Kidney tubule cell (primary cell): ENCODE measurements at places on chromosomes 2 and 18.

GRCh38 chr2:195534971-195535370, 122.1 kb upstream of the SLC39A10 start:
- DNase-seq = no peak

DNA sequence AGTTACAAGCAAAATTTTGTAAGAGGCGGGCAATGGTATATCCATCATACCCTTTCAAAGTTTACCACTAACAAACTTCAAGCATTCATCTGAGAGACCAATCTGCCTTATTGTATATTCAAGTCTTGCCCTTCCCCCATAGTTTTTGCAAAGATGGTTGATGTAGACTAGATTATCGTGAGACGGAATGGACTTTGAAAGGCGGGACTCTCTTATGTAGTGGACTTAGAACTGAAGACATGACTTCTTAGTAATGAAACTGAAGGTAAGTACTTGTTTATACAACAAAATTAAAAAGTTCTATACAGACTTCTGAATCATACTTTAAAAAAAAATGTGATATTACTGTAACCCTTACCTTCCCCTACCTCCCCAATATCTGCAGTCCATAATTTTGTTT, 10.4 kb downstream of the AP1S3 start:
- no peak for DNase-seq

- no peak for DNase-seq
Measured at GRCh38 chr2:74457129-74457548, 1.1 kb upstream of the WBP1 start.

GRCh38 chr18:13191779-13192178, 26.8 kb upstream of the LDLRAD4 start:
- DNase-seq = peak; percentile 32

DNA sequence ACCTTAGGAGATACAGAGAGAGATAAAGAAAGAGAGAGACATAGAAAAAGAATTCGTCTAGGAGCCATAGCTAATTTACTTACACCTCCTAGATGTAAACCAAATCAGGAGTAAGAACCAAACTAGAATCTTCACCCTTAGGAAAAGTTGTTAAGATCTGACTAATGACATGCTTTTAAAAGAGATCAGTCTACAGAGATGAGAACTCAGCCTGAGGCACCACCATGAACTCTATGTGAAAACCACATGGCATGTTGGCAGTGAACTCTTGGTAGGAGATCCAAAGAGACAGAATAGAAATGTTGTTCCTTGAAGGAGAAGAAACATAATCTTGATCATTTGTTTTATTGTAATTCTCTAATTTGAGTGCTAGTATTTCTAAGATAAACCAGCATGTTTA, 585.4 kb upstream of the ID2 start:
- DNase-seq = no peak

GRCh38 chr2:147844697-147845410, at the start of gene ACVR2A:
ACVR2A (plus strand) TSS chr2:147845029; CDS start chr2:147845153, 124 bp downstream.
- peak; percentile 49 for DNase-seq

GRCh38 chr2:44545005-44545404, 183.3 kb downstream of the CAMKMT start:
- DNase-seq = no peak

DNA sequence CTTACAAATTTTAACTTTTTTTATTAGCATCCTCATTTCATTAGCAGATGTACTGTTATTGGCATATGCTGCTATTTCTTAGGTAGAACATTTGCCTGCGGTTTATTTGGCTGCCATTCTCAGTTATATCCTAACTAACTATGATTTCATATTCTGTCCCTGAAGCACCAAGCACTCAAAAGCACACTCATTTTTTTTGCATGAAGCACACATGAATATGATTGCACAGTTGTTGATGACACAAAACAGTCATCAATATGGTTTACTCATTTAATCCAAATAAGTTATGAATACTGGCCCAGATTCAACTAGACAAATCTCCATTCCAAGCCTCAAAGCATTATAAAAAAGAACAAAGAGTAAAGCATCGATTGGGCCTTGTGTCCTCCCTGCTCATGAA, 129.4 kb upstream of the CNTNAP5 start:
- no peak for DNase-seq

- DNase-seq = no peak
Measured at GRCh38 chr2:189318761-189319160, 122.5 kb upstream of the WDR75 start.

GRCh38 chr2:86396291-86396785, 44.8 kb upstream of the KDM3A start:
- DNase-seq = peak; percentile 61

DNA sequence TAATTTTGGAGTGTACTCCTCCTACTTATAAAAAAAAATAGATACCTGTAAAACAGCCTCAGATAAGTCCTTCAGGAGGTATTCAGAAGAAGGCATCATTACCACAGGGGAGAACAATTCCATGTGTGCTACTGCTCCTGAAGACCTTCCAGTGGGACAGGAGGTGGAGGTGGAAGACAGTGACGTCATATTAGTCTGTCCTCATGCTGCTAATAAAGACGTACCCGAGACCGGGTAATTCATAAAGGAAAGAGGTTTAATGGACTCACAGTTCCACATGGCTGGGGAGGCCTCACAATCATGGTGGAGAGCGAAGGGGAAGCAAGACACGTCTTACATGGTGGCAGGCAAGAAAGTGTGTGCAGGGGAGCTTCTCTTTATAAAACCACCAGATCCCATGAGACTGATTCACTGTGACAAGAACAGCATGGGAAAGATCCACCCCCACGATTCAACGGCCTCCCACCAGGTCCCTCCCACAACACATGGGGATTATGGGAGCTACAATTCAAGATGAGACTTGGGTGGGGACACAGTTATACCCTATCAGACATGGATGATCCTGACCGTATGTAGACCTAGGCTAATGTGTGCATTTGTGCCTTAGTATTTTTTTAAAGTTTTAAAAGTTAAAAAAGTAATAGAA, 98.4 kb downstream of the NDUFA10 start:
- DNase-seq = no peak

- DNase-seq = no peak
Measured at GRCh38 chr18:64936671-64937070, 787.8 kb upstream of the LINC00305 start.

GRCh38 chr2:624551-625347, 52.5 kb downstream of the TMEM18 start:
- no peak for DNase-seq

- no peak for DNase-seq
Measured at GRCh38 chr2:118094503-118094902, 6.2 kb downstream of the INSIG2 start.

- no peak for DNase-seq
Measured at GRCh38 chr2:6164986-6165747, 473.0 kb downstream of the SOX11 start.

DNA sequence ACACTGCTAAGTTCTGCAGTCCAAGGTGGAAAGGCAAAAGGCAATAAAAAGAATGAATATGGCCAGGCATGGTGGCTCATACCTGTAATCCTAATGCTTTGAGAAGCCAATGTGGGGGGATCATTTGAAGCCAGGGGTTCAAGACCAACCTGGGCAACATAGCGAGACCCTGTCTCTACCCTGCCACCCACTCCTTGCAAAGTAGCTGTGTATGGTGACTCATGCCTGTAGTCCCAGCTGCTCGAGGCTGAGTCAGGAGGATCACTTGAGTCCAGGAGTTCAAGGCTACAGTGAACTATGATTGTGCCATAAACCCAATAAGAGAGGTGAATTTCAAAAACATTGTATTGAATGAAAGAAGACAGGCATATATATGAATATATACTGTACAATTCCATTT, 2.4 kb downstream of the MYL12B start:
- peak; percentile 54 for DNase-seq

DNA sequence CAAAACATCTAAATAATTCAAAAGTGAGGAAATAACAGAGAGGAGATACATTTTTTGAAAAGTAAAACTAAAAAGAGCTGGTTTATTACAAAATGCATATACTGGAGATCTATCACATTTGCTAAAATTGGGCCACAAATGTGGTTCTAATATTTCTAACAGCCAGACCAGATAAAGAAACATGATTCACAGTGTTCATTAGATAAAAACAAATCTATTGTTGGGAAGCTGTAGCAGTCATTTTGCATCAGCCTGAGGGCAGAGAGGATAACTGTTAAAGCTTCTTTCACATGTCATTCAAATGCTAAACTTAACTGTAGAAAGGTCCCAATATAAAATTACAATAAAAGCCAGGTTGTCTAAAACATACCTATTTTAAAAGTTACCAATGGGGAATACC, 148.3 kb downstream of the GULP1 start:
- no peak for DNase-seq

GRCh38 chr2:233133239-233133638, 73.1 kb downstream of the INPP5D start:
- DNase-seq = no peak

DNA sequence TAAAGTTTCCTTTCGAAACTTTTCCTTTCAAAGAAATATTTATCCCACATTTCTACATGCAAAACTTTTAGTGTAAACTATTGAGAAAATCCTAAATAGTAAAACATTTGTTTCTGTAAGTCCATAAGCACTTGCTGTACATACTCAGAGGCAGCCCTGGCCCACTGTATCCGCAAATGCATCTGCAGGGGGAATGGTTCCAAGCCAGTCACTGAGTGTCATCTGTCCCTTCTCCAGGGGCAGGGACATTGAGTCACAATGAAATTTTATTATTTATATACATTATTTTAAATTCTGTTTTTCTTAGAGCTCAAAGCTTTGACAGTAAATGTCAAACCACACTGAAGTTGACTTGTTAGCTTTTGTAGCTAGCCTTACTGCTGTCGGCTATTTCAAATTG, 367.2 kb downstream of the MTX2 start:
- DNase-seq = no peak

- peak; percentile 35 for DNase-seq
Measured at GRCh38 chr18:38545071-38545470, 979.5 kb upstream of the CELF4 start.

- DNase-seq = no peak
Measured at GRCh38 chr2:149564097-149564496, 23.5 kb downstream of the MMADHC start.

GRCh38 chr2:176158855-176159662, 2.0 kb downstream of the HOXD3 start:
- peak; percentile 50 for DNase-seq

DNA sequence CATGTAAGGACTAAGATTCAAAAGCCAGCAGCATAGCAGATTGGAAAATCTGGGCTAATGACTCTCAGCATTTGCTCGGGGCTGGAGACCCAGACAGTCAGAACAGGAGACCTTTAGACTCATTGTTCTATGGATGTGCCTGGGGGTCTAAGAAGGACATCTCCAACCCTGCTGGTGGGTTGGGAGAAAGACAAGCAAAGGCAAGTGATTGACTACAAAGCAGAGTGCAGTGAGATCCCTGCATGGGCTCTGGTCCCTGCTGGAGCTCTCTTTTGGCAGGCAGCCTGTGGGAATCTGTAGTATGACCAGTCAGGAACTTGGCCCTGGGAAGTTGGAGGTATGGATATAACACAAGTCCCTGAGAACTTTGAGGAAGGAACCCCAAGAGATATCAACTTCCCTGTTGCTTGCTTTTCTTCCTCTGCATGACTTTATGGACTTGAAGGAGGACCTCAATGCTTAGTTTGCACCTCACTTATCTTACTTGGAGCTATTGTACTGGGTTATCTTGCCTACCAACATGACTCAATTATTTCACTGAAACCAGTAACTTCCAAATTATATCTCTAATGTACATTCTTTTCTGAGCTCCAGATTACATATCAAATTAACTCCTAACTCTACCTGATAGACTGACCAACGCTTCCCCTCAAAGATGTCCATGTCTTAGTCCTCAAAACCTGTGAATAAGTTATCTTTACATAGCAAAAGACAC, 236.0 kb downstream of the CYRIA start:
- DNase-seq = no peak

GRCh38 chr2:159953136-159953823, 109.1 kb downstream of the PLA2R1 start:
- DNase-seq = no peak

DNA sequence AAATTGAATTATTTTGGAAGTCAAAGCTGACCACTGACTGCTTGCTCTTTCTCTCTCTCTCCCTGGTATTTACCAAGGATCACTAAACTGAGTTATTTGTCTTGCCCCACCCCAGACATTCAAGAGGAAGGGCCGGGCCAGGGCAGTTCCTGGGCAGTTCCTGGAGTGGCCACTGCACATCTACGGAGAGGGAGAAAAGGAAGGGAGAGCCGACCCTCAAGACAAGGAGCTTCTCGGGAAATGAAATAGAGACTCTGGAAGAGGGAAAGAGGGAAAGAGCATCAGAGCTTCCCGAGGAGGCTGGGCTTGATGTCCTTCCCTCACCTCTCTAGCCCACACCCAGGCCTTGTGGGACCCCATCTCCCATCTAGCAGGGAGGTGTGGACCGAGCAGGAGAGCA, 83.1 kb downstream of the SEPTIN10 start:
- no peak for DNase-seq

DNA sequence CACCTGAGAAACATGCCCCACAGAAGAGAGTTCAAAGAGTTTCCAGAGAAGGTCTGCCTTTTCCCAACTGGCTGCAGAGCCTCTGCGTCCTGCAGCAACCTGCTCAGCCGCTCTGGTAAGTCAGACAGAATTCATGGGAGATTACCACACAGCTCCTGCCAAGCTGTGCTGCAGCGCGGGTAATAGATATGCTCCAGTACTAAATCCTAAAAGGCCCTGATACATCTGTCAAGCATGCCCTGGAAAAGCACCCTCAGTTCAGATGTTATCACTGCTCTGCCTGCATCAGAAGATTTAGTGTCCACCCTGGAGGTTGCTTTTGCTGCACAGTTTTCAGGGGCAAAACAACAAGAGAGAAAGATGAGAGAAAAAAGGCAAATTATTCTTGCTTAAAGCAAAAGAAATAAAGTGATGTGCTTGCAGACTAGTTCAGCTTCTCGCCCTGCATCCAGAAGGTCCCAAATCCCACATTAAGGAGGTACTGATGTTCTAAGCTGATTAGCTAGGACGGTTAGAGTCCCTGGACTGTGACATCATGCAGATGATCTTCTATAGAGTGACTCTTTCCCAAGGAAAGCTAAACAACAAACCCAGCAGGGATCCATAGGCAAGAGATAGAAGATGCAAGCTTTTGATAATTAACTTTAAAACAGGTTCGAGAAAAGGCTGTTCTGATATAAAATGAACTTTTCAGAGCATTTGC, 488.6 kb downstream of the BCL11A start:
- DNase-seq = no peak

DNA sequence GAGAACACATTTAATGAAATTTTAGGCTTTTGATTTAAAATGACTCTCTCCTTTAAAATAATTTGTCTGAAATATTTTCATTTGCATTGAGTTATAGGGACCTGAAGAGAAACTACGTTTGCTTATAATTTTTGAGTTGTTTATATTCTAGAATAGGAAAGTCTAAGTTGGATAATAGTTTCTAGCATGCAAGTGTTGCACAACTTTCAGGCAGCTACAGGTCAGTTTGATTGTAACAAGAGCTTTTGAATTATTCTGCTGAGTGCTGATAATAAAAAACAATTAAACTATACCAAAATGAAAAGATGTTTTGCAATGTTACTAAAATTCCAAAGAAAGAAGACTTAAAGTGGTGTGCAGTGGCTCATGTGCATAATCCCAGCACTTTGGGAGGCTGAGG, 71.0 kb downstream of the PDE1A start:
- DNase-seq = no peak

- DNase-seq = peak; percentile 86
Measured at GRCh38 chr2:31333527-31334183, 80.9 kb downstream of the XDH start.
